ENCODE measurements at places on chromosomes 13 and 19.

GRCh38 chr13:22403144-22403543 lies 732.3 kb downstream of the FGF9 start:
- DNase-seq = no peak

- DNase-seq = peak; percentile 69
Measured at GRCh38 chr19:37905946-37906868, at the start of gene WDR87. Gene WDR87 (minus strand): TSS chr19:37906594. CDS start chr19:37898239, 8,355 bp downstream.

DNA sequence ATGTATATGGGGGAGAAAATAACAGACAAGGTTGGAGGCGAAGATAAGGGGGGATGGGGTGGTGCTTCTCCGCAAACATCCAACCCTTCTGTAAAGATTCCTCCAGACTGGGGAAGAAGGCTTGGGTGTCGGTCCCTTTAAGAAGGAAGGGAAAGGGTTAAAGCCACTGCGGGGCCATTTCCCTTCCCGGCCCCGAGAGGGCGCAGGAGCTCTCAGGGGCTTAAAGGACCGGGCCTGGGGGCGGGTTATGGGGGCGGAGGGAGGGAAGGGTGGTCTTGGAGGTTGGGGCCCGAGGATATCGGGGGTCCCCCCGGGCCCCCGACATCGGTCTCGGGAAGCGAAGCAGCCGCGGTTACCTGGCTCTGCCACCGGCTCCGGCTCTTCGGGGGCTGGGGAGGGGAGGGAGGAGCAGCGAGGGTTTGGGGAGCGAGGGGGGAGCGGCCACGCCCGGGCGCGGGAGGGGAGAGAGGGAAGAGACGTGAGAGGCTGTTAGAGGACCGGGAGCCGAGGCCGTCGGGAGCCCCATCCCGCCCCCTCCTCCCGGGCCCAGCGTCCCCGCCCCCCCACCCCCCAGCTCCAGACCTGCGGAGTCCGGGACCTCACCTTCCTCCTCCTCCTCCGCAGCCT lies 2.8 kb downstream of the TNNT1 start:
- peak; percentile 83 for DNase-seq

- DNase-seq = no peak
Measured at GRCh38 chr19:4391701-4392483, 8.5 kb downstream of the SH3GL1 start.

DNA sequence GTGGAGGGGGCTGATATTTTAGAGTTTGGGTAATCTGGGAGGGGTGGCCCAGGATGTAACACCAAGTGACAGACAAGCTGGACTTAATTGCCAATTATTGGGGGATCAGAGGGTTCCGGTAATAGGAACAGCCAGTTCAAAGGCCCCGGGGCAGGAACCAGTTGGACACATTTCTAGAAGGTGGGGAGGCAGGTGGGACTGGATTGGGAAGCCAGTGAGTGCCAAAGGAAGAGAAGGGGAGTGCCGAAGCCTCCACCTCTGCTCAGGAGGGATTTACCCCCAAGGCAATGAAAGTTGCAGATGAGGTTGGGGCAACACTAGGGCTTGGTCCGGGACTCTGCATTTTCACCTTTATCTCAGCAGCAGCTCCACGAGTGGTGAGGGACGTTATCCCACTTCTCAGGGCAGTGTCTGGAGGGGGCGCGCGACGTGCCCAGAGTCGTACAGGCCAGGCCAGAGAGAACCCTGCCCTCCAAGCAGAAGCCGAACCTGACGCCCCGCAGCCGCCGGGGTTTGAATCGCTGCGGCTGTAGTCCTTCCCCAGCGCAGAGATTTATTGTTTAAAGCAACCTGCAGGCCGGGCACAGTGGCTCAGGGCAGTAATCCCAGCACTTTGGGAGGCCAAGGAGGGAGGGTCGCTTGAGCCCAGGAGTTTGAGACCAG lies 5.7 kb upstream of the JUND start:
- DNase-seq = no peak

DNA sequence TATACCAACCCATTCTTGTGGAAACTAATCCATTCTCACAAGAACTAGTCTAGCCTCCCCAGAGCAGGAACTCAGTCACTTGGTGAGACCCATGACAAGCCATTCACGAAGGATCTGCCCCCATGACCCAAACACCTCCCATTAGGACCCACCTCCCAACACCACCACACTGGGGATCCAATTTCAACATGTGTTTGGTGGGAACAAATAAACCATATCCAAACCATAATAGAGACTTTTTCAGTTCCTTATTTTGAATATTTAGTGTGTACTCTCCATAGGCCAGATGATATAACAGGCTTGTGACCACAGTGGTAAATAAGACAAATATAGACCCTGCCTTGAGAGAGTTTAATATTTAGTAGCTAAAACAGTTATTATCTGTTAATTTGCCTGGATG lies 227.5 kb upstream of the SERP2 start:
- no peak for DNase-seq

GRCh38 chr13:28052945-28053344 lies 47.4 kb downstream of the FLT3 start:
- DNase-seq = peak; percentile 15

- DNase-seq = no peak
Measured at GRCh38 chr13:105147461-105147860, 1388.0 kb downstream of the EFNB2 start.

DNA sequence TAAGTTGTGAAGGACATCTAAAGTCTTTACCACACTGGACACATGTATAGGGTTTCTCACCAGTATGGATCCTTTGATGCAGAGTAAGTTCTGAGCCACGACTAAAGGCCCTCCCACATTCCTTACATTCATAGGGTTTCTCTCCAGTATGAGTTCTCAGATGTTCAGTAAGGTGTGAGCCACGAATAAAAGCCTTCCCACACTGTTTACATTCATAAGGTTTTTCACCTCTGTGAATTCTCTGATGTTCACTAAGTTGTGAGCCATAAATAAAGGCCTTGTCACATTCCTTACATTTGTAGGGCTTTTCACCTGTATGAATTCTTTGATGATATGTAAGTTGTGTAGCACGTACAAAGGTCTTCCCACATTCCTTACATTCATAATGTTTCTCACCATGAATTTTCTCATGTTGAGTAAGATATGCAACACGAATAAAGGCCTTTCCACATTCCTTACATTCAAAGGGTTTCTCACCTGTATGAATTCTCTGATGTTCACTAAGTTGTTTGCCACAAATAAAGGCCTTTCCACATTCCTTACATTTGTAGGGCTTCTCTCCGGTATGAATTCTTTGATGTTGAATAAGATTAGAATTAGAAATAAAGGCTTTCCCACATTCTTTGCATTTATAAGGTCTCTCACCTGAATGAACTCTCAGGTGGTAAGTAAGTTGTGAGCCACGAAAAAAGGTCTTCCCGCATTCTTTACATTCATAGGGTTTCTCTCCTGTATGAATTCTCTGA lies 29.8 kb downstream of the ZNF571 start:
- DNase-seq = peak; percentile 6

GRCh38 chr19:32339988-32340874 lies 5.2 kb upstream of the ZNF507 start:
- peak; percentile 70 for DNase-seq
